Amygdala (tissue), 56 donors: ENCODE measurements at places on chromosomes 7 and 10.

DNA sequence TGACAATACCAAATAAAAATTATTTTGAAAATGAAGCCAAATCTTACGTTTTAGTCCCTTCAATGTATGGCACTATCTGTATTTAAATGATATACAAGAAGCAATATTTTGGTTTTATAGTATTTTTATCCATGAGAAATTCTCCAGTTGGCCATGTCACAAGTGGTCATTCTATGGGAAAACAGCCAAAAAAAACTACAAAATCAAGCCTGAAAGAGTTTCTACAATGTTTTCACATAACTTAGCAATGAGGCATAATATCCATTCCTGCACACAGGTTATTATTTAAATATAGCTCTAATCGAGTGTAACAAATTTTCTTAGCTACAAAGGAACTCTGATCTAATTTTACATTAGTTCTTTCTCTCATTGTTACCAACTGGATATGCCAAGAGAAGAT is 5.4 kb downstream of the RAB11FIP2 start:
- DNase-seq, result no peak

DNA sequence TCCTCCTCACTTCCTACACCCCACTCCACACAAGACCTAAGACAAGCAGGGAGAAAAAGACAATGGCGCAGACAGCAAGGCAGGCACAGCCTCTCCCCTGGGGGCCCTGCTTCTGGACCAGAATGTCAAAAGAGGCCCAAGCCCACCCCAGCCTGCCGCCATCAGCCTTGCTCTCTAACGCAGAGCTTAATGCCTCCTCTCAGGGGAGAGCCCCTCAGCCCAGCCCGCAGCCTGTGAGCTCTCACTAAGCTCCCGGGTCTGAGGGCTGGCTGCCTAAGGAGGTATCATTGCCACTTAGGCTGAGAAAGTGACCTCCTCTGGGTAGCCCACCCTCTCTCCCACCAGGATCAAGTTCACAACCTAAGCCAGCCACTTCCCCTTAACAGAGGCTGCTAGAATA is 16.7 kb downstream of the SLIT1 start:
- no peak for DNase-seq

GRCh38 chr7:18958627-18959026 is 158.8 kb downstream of the TWIST1 start:
- DNase-seq, result no peak

DNA sequence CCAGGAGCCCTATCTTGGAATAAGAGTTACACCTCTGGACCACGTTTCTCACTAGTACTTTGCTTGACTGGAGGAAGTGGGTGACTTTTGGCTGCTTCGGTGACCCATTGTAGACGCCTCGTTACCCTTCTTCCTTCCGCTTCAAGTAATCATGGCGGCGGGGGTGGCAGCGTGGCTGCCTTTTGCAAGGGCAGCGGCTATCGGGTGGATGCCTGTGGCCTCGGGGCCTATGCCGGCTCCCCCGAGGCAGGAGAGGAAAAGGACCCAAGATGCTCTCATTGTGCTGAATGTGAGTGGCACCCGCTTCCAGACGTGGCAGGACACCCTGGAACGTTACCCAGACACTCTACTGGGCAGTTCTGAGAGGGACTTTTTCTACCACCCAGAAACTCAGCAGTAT is 1.5 kb downstream of the KCND2 start:
- no peak for DNase-seq

DNA sequence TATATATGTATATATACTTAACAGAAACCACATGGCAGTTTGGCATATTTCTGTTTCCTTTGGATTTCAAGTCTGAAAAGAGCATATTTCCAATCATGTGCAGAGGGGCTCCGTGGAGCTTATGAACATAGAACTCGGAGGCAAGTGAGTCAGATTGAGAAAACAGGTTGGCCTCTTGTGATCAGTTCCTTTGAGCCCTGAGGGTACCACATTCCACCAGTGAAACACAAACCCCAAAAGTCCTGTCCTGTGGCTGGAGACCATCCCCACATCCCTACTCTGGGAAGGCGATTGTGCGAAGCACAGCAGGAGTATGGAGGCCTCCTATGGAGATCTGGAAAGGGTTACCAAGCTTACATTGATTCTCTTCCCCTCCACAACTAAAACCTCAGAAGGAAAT is 196.7 kb upstream of the TMEM72 start:
- no peak for DNase-seq

- DNase-seq, result no peak
Measured at GRCh38 chr10:61987537-61987936, 86.0 kb downstream of the ARID5B start.

DNA sequence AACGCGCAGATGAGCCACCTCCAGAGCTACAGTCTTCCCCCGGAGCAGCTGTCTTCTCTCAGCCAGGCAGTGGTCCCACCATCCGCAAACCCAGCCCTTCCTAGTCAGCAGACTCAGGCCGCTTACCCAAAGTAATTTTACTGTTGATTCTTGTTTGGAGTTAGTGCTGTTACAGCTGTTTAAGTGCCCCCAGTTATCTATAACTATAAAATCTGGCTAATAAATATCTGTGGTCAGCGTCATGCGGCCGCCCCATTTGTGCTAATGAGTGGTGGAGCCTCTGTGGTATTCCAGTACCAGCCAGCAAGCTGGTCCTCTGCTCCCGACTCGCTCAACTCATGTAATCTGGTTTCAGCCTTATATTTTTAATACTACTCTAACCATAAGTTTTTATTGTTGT is 43.2 kb upstream of the TMEM236 start:
- no peak for DNase-seq

DNA sequence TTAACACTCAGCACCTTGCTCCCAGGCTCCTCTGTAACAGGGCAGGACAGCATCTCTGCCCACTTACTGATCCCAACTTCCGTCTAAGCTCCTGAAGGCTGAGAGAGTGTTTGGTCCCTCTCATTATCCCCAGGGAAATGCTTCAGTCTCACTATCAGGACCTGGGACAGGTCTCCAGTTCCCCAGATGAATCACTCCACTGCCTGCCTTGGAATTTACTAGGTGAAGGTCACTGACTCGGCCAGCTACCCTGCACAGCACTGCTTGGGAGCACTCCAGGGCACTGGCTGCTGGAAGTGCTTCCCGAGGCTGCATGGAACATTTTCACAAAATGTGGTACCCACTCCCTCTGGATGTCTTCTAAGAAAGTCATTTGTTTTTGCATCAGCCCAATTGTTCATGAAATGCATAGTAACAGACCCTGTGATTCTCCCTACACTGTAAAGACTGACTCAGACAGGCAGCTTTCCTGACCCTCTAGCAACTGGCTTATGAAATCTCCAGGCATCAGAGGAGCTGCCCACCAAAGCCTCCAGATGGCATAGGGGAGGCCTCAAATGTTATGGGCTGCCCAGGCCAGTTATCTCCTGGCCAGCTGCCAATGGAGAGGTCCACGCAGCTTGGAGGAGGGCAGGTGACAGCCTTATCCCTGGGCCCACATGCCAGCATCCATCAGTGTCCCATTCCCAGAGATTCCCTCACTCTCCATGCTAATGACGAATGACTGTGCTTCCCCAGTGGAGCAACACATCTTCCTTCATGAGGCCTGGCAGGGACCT is 89.1 kb downstream of the GFRA1 start:
- DNase-seq, result no peak

- no peak for DNase-seq
Measured at GRCh38 chr10:29968585-29968984, 90.8 kb downstream of the JCAD start.
